ENCODE measurements at places on chromosomes 16 and 17.

DNA sequence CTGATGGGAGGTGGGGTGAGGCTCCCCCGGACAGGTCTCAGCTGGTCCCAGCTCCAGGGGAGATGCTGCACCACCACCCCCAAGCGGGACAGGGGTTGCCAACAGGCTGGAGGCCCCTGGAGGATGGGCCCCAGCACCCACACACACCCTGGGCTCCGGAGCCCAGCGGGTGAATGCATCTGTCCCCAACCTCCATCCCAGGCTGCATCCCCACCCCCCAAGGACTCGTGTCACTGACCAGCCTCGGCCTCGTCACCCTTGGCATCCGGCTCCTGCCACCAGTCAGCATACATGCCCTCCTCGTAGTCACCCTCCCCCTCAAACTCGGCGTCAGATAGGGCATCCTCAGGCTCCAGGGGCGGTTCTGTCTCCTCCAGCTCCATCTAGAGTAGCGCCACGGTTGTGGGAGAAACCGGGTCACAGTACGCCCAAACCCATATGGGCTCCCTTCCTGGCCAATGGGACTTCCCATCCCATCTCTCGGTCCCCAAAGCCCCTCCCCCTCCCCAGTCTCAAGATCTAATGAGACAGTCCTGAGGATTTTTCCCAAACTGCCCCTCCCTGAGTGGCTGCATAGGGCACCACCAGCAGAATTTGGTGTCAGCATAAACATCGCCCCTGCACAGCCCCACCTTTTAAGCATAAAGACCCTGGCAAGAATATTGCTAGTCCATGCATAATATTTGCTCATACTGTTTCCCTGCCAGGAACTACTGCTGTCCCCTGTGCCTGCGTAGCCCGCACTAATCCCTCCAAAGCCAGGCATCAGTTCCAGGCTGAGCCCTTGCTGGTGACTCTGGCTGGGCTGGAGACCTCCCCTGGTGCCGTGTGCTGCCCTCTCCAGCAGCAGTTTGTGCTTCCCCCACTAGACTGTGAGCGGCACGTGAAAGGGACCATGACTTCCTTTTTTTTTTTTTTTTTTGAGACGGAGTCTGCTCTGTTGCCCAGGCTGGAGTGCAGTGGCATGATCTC lies 8.4 kb downstream of the P3H4 start:
- H3K27ac ChIP-seq = no peak overlapping the region
- H3K4me1 ChIP-seq = peaks cover 10% of the 10 kb centered on the region
- peaks cover 3% of the 10 kb centered on the region for H3K36me3 ChIP-seq
- H3K4me3 ChIP-seq = no peak overlapping the region
- no peak for DNase-seq
- H3K27me3 ChIP-seq = no peaks in the 10 kb centered on the region

GRCh38 chr17:63762161-63763078 lies 11.0 kb downstream of the CCDC47 start:
- no peaks in the 10 kb centered on the region for H3K27me3 ChIP-seq
- H3K36me3 ChIP-seq = peaks cover 25% of the 10 kb centered on the region
- no peak overlapping the region for H3K4me3 ChIP-seq
- H3K27ac ChIP-seq = no peak overlapping the region
- H3K4me1 ChIP-seq = no peaks in the 10 kb centered on the region

DNA sequence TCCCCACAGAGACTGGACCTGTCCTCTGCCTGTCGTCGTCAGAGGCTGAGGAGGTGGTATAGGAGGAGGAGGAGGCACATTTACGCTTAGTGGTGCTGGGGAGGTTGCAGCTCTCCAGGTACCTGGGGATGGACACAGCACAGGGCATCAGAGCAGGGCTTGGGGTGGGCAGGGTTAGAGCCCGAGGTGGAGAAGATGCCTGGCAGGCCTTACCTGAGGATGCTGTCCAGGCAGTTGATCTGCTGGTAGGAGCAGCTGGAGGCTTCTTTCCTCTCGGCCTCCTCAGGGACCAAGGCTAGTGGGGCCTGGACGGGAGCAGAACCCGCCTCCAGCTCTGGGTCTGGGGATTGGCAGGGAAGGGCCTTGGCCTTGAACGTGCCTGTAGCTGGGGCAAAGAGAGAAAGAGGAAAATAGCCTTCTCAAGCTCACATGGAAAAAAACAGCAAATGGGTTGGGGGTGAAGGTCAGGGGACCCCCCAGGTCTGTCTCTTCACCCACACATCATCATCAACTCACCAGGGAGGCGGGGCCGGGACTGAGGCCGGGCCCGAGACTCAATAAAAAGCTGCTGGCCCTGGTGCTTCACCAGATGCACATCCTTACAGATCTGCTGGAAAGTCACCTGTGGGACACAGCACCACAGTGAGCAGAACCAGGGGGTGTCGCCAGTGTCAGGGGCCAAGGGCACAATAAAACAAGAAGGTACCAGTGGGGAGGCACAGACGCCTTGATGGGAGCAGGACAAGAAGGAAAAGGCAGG lies 5.6 kb downstream of the PER1 start:
- H3K27ac ChIP-seq = no peak overlapping the region
- no peak for DNase-seq
- H3K4me3 ChIP-seq = no peak overlapping the region
- peaks cover 32% of the 10 kb centered on the region for H3K36me3 ChIP-seq
- H3K4me1 ChIP-seq = no peaks in the 10 kb centered on the region
- no peaks in the 10 kb centered on the region for H3K27me3 ChIP-seq

- H3K27ac ChIP-seq = no peak overlapping the region
- no peak overlapping the region for H3K4me3 ChIP-seq
- no peak for DNase-seq
These were observed 47.5 kb downstream of the RNF213 start for GRCh38 chr17:80307994-80308691.

GRCh38 chr16:58042001-58042885 lies 16.7 kb downstream of the MMP15 start:
- no peaks in the 10 kb centered on the region for H3K4me1 ChIP-seq
- no peak overlapping the region for H3K27ac ChIP-seq

DNA sequence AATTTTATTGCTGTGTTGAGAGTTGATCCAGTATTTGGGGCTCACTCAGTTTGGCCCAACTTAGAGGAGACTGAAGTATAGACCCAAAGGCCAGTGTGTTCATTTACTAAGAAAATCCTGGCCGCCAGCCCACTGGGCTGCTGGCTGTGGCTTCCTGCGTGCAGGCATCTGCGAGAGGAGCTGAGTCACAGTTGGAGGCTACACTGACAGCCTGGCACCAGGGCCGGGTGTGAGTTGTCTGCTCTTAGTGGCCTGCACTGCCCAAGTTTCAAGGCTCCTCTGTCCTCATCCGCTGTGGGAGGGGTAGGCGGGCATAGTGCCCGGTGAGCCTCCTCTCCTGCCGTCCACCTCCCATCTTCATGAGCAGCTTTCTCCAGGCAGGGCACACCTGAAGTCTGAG lies 54.2 kb downstream of the PLD6 start:
- no peak overlapping the region for H3K4me3 ChIP-seq
- no peaks in the 10 kb centered on the region for H3K4me1 ChIP-seq
- H3K27me3 ChIP-seq = no peaks in the 10 kb centered on the region

- no peaks in the 10 kb centered on the region for H3K27me3 ChIP-seq
- H3K36me3 ChIP-seq = no peaks in the 10 kb centered on the region
- H3K4me3 ChIP-seq = no peak overlapping the region
These were observed 69.4 kb upstream of the LHX1 start for GRCh38 chr17:36867716-36868341.

GRCh38 chr16:50259334-50260205 lies 6.8 kb upstream of the ADCY7 start:
- no peak for DNase-seq
- no peaks in the 10 kb centered on the region for H3K36me3 ChIP-seq
- H3K27ac ChIP-seq = no peak overlapping the region
- H3K4me3 ChIP-seq = no peak overlapping the region

GRCh38 chr17:59669411-59669810 lies 37.8 kb downstream of the PTRH2 start:
- H3K27me3 ChIP-seq = no peaks in the 10 kb centered on the region
- no peak overlapping the region for H3K27ac ChIP-seq

GRCh38 chr17:70274255-70274654 lies 104.9 kb downstream of the KCNJ2 start:
- no peaks in the 10 kb centered on the region for H3K27me3 ChIP-seq
- no peak overlapping the region for H3K4me3 ChIP-seq
- no peaks in the 10 kb centered on the region for H3K4me1 ChIP-seq
- no peak for DNase-seq

DNA sequence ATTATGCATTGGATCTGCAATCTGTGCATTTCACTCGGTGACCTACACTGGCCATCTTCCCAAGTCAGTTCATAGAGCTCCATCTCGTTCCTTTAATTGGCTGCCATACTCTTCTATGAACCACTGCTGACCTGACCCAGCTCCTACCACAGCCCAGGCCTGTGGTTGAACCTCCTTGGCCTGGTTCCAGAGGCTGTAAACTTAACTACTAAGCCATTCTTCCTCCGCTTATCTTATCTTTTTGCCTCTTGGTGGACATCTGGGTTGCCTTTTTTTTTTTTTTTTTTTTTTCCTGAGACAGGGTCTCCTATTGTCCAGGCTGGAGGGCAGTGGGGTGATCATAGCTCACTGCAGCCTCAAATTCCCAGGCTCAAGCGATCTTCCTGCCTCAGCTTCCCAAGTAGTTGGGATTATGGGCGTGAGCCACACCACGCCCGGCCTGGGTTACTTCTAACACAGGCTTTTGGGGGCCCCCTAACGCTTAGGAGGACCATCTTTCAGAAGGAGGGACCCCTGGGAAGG lies 18.3 kb downstream of the COQ7 start:
- H3K27me3 ChIP-seq = peaks cover 8% of the 10 kb centered on the region
- no peak for DNase-seq
- H3K36me3 ChIP-seq = no peaks in the 10 kb centered on the region
- H3K4me1 ChIP-seq = no peaks in the 10 kb centered on the region

- H3K36me3 ChIP-seq = no peaks in the 10 kb centered on the region
- no peak overlapping the region for H3K4me3 ChIP-seq
- no peak for DNase-seq
- no peak overlapping the region for H3K27ac ChIP-seq
These were observed 44.4 kb upstream of the ZFHX3 start for GRCh38 chr16:73092236-73092781.

- no peaks in the 10 kb centered on the region for H3K36me3 ChIP-seq
- no peak overlapping the region for H3K27ac ChIP-seq
- peaks cover 19% of the 10 kb centered on the region for H3K4me1 ChIP-seq
- no peaks in the 10 kb centered on the region for H3K27me3 ChIP-seq
These were observed 133.3 kb downstream of the ENGASE start for GRCh38 chr17:79207960-79208359.

- no peaks in the 10 kb centered on the region for H3K27me3 ChIP-seq
- DNase-seq = no peak
- peaks cover 3% of the 10 kb centered on the region for H3K4me1 ChIP-seq
- H3K36me3 ChIP-seq = no peaks in the 10 kb centered on the region
These were observed 1.6 kb downstream of the OMG start for GRCh38 chr17:31295489-31295871.

DNA sequence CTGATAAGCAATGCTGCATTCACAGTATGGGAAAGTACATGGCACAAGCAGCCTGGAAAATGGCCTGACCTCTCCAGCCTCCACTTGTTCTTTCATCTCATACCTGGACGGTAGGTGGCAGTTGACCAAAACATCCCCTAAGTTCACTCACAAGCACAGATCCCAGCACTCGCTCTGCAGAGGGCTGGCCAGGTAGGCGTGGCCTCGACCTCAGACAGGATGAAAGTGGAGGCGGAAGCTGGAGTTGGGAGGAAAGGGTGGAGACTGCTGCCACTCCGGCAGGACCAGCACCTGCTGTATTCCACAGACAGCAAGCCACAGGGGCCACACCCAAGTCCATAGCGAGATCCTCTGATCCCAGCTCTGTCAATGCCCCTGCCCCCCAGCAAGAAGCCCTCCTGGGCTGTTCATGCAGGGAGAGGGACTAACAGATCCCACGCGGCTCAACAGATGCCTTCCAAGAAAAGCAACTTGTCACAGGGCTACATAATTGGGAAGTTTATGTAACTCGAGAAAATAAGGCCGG lies 31.3 kb downstream of the ZCCHC14 start:
- peak overlapping the region; percentile 26 for H3K4me3 ChIP-seq
- H3K36me3 ChIP-seq = peaks cover 9% of the 10 kb centered on the region
- no peaks in the 10 kb centered on the region for H3K27me3 ChIP-seq
- H3K27ac ChIP-seq = no peak overlapping the region
- DNase-seq = peak; percentile 87

DNA sequence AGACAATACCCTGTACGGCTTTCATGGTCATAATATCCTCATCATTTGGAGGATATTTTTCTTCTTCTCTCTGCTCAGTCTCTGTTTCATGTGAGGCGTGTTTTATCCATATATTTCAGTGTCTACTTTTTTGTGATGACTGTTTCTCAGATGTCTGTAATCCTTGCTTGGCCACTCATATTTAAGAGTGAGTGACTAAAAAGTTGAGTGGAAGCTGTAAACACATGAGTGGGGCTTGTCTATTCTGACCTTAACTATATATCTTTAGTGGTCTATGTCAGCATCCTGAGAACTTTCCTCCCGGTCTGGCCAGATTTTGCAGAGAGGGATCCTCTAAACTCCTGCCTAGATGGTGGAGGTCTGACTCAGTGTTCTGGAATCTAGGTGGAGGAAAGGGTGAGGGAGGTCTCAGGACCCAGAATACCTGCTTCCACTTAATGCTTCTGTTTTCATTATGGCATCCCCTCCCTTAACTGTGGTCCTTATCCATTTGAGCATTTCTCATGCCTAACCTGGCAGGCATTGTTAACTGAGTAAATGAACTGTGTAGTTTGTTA lies 6.0 kb downstream of the DDX19B start:
- H3K27me3 ChIP-seq = no peaks in the 10 kb centered on the region
- H3K4me3 ChIP-seq = no peak overlapping the region
- DNase-seq = no peak
- no peak overlapping the region for H3K27ac ChIP-seq

DNA sequence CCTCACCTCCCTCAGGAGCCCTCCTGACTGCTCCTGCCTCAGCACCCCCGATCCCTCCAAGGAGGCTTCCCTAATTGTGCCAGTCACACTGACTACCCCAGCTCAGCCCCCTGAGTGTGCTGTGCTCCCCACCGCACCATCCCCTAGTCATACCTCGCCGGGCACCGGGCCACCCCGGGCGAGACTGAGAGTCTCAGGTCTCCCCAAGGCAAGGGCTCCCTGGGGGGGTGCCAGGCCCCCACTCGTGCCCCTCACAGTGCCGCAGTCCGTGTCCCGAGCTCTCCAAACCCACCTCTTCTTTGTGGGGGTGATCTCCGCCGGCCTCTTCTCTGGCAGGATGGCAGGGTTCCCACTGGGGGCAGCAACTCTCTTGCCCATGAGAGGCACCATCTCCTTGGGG lies 3.2 kb downstream of the TRPV3 start:
- no peak for DNase-seq
- H3K4me1 ChIP-seq = no peaks in the 10 kb centered on the region
- H3K27me3 ChIP-seq = no peaks in the 10 kb centered on the region
- no peaks in the 10 kb centered on the region for H3K36me3 ChIP-seq

DNA sequence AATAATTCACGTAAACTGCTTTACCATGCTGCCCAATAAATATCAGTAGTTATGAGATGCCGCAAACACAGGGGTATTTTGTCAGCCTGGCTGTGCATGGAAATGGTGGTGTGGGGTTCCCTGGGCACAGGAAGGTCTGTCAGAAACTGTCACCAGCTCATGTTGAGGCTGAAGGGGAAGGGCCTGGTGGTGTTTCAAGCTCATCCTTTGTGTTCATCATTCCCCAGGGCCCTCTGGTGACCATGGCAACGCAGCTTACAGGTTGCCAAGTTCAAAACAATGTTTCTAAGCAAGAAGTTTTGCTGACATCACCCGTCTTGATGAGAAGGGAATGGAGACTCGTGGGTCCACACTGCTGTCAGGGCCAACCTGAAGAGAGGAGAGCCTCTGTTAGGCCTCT lies 348.9 kb upstream of the C16orf82 start:
- H3K4me3 ChIP-seq = no peak overlapping the region
- H3K27me3 ChIP-seq = no peaks in the 10 kb centered on the region
- H3K27ac ChIP-seq = no peak overlapping the region
- DNase-seq = no peak
- no peaks in the 10 kb centered on the region for H3K4me1 ChIP-seq

- no peak overlapping the region for H3K27ac ChIP-seq
- H3K27me3 ChIP-seq = peaks cover 44% of the 10 kb centered on the region
These were observed 435 bp downstream of the RAB40C start for GRCh38 chr16:590188-590814.

All from H1 (cell line).